AG20443 (cell line): ENCODE measurements at places on chromosomes 2 and 18.

DNA sequence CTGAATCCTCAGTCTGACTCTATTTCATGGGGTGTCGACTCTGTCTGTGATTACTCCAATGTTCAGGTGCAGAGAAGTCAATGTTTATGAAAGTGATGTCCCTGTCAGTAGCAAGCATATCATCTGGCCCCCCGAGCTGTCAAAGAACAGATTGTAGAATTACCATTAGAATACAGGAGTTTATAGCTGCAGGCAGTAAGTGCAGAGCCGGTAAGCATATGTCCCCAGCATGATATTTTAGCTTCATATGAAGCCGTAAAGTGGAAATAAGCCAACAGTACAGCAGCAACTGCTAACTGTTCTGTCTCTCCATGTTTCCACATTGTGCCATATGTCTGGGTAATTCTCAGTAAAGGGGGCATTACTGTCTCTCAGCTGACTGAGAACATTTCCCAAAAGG, 541.8 kb downstream of the SOX11 start:
- no peak for DNase-seq

DNA sequence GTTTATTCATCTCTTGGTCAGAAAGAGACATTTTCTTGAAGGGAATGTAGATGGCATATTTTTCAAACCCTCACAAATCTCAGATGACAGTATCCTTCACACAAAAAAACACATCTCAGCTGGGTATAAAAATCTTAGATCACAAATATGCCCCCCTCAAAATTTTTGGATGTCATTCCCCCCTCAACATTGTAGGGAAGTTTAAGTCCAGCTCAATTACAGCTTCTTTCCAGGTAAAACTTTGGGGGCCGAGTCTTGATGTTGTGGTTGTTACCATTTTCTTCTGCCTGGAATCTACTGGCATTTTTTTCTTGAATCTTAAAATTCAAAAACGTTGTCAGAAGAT, 46.1 kb downstream of the HDAC4 start:
- no peak for DNase-seq

DNA sequence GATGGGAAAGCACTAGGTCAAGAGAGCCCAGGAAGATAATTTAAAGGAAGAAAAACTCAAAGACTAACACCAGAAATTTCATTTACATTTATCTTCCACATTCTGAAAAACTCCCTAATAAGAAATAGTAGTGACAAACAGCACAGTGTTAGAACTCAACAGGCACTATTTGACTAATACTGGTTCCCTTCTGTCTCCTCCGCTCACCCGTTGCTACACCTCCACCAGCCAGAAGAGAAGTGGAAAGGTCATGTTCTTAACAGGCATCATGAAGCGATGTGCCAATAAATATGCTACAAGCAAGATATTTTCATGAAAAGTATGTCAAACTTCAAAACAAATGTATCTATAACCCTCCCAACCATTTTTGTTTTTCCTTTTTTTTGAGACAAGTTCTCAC, 5.7 kb downstream of the ROCK1 start:
- no peak for DNase-seq

- no peak for DNase-seq
Measured at GRCh38 chr2:102080451-102081242, 61.9 kb upstream of the IL1R1 start.

DNA sequence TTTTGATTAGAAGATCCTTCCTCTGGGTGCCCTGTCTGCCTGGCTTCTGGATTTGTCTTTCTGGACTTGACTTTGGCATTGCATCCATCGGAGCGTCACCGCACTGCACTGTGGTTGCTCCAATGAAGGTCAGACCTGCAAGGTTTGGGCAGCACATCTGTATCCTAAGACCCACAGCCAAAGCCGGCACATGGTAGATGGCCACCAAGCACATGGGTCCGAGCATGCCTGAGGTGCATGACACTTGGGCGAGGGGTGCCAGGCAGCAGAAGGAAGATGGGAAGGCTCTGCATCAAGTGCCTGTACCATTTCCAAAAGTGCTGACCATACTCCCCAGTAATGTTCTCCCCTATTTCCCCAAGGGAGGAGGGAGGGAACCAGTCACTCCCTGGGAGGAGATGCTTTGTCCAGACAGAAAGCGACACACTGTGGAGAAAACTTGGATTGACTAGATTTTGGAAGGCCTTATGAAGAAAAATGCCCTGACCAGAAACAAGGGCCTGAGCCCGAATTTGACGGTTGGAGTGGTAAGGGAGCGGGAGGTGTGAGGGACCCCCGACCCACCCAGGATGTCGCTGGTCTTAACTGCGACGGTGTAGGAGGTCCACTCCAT, 149.9 kb downstream of the LOXHD1 start:
- no peak for DNase-seq

DNA sequence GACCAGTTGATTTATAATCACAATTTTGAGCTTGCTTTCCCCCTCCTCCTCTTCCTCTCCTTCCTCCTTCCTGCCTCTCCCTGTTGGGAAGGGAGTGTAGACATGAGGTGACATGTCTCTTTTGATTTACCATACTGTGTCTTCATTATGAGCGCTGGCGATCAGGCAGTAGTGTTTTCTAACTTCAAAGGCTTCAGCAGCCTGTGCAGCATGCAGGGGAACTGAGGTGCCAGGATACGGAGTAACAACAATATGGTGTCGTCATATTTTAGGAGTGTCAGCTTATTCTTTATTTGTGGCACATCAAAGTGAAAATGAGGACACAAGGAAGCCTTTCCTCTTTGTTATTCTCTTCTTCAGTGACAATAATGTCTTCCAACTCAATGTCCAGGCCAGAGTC, 864.2 kb downstream of the SLC4A3 start:
- no peak for DNase-seq

DNA sequence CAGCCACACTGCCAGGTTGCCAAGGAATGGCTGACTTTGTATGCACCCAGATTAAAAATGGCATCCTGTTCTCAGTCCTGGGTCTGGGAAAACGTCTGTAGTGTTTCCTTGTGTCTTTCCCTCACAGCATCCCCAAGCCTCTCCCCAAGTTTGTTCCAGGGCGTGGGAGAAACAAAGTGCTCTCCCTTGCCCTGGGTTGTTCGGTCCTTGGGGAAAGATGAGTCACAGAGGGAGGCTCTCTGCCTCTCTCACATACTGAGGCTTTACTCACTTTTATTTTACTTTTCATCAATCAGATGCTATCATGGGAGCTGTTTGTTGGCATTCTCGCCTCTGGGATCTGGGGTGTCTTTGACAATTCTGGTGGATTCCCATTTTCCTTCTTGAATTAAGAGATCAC, 492.3 kb downstream of the XIRP2 start:
- no peak for DNase-seq

DNA sequence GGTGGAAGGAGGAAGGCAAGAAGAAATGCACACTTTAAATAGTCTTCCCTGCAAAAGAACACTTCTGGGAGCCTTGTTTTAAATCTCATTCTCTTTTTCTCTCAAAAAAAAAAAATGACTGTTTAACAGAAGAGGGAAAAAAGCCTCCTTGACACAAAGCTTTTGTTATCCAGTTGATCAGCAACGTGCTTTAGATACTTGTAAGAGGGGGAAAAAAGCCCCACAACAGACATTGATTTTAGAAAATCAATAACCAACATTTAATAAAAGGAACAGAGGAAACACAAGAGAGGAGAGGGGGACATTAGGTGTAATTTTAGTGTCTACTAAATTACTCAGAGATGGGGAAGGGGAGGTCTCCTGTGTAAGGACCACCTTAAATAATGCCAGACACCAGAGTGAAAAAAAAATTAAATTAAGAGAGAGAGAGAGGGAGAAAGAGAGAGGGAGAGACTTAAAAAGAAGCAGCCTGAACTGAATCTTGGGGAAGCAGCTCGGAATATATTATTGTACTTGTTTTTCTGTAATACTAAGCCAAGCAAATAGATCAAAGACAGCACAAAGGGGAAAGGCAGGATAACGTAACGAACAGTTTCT, 4.7 kb downstream of the ZEB2 start:
- no peak for DNase-seq

DNA sequence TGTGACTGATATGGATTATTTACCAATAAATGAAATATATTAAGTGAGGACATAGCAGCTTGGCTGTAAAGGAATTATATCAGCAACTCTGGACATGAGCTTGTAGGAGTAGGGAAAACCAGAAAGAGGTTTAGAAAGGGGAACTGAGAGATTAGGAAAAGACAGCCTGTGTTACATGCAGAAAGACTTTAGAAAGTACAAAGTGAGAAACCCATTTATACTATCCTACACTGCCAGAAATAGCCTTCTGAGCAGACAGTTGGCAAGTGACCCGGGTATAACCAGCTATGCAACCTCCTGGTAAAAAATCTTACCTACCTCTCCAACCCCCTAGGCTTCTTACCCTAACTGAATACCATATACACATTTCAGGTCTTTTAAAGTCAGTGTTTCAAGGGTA, 134.1 kb downstream of the ANKRD44 start:
- no peak for DNase-seq
